ENCODE measurements at places on chromosomes 5 and 9.
A peak's percentile ranks its signal among the peaks of the same experiment; 100 is the strongest.

DNA sequence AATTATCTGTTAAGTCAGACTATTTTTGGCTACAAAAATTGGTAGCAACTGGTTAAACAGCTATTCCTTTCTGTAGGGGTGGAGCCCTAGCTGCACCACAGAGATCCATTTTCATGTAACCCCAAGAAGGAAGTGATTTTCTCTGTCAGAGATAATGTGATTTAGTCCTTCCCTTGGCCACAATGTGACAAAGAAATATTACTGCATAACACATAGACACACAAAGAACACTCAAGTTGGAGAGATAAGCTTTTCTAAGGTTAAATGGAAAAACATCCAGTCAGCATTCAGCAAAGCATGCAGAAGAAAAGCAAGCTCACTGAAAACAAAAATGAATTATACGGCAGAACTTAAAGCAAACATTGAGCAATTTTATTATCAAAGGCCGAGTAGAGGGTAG lies 227.8 kb upstream of the CDH9 start:
- no peaks in the 10 kb centered on the region for H3K4me1 ChIP-seq
- H3K4me3 ChIP-seq: no peak overlapping the region
- H3K36me3 ChIP-seq: no peaks in the 10 kb centered on the region
- no peak for DNase-seq
- H3K27ac ChIP-seq: no peak overlapping the region

- peaks cover 13% of the 10 kb centered on the region for H3K4me1 ChIP-seq
- DNase-seq: no peak
- no peak overlapping the region for H3K4me3 ChIP-seq
- peaks cover 6% of the 10 kb centered on the region for H3K27me3 ChIP-seq
Measured at GRCh38 chr9:34994260-34994899, 4.8 kb downstream of the DNAJB5 start.

GRCh38 chr5:91983869-91984268 lies 600.8 kb upstream of the ARRDC3 start:
- no peaks in the 10 kb centered on the region for H3K27me3 ChIP-seq
- no peaks in the 10 kb centered on the region for H3K36me3 ChIP-seq
- H3K4me3 ChIP-seq: no peak overlapping the region
- no peak for DNase-seq
- H3K27ac ChIP-seq: no peak overlapping the region

DNA sequence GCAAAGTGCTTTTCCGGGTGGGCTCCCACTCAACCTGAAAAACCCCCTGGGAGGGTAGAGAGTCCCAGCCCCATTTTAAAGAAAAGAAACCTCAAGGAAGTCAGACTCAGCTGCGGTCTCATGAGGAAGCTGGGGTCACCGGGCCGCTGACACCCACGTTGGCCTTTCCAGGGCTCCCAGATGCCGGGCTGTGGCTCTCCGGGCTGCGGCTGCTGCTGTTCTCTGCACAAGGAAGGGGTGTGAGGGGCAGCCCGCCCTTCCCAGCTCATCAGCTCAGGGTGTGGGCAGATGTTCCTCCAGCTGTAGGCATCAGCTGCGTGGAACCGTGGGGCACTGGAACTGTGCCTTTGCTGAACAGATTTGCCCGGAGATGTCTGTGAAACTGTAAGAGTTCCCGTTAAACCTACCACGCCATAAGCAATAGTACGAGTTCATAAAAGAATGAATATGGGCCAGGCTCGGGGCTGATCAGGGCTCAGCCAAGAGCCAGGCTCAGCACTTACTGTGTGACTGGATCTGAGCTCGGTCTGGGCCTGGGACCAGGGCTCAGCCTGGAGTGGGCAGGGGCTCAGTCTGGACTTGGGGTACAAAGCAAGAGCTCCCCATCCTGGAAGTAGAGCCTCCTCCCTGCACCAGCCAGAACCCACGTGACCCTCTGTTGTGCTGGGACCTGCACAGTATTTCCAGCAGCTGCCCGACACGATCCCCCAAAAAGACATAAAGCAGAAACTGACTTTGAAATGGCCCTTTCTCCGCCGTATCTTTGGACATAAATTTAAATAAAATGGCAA lies 130.2 kb upstream of the PPP1R26 start:
- H3K36me3 ChIP-seq: no peaks in the 10 kb centered on the region
- no peak for DNase-seq
- H3K27ac ChIP-seq: no peak overlapping the region

GRCh38 chr5:61884252-61884855 lies 421.7 kb upstream of the KIF2A start:
- no peaks in the 10 kb centered on the region for H3K27me3 ChIP-seq
- no peak overlapping the region for H3K4me3 ChIP-seq
- no peak for DNase-seq
- H3K36me3 ChIP-seq: no peaks in the 10 kb centered on the region

- H3K36me3 ChIP-seq: no peaks in the 10 kb centered on the region
- DNase-seq: no peak
- no peaks in the 10 kb centered on the region for H3K27me3 ChIP-seq
Measured at GRCh38 chr5:168347368-168348083, 56.1 kb downstream of the WWC1 start.

DNA sequence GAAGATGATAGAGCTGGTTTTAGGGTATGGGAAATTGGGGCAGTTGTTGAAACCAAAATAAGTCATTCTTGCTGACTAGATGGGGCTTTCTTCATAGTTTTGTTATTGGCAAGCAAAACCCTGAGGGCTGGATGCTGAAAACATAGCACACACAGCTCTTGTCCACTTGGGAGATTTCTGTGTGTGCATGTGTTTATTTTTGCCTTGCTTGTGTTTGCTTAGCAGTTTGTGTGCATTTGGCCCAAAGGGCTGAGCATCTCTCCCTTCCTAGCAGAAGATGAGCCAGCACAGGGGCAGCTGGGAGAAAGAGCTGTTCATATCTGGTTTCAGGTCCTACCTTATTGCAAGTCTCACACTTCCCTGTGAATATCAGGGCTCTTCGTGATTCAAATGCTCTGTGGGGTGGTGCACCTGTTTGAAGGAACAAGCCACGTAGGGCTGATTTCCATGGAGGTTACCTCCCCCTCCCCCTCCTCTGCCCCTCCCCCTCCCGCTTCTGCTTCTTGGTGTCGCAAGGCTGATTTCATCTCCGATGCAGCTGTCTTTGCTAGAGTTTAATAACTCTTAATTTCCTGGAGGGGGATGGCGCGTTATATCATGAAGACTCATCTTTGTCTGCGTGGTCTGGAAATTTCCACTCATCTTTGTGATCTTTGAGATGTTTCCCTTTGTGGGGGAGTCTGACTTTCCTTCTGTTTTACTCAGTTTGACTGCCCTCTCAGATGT lies 296.5 kb downstream of the ARHGAP26 start:
- H3K4me1 ChIP-seq: peaks cover 5% of the 10 kb centered on the region
- no peak overlapping the region for H3K27ac ChIP-seq
- no peak overlapping the region for H3K4me3 ChIP-seq
- H3K27me3 ChIP-seq: no peaks in the 10 kb centered on the region
- no peak for DNase-seq

- H3K4me1 ChIP-seq: peaks cover 16% of the 10 kb centered on the region
- DNase-seq: no peak
- H3K4me3 ChIP-seq: no peak overlapping the region
- H3K36me3 ChIP-seq: peaks cover 6% of the 10 kb centered on the region
- H3K27me3 ChIP-seq: peaks cover 4% of the 10 kb centered on the region
Measured at GRCh38 chr5:127070243-127070642, 3.1 kb downstream of the C5orf63 start.

DNA sequence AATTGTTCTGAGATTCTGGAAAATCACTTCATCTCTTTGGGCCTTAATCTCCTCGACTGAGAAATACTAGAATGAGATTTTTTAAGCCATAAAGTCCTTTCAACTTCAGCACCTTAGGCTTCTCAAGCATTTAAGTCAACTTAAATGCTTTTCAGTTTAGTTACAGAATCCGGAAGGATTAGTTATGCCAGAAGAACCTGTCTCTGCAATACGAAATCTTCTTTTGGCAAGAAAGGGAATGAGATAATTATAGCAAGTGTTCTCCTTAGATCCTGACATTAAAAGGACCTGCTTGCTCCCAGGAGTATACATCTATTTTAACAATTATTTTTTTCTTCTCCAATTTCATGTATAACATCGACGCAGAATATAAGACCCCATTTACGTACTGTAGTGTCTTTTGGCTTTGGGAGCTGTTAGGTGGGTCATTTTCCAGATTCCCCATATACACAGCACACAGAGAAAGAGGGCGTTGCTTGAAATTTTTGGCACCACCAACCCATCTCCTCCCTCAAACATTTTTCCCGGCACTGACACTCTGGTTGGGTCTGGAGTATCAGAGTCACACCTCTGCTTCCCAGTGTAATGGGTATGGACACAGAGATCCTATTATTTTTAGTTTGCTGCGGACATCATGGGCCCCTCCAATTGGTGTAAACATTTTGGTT lies 43.6 kb upstream of the CLINT1 start:
- H3K4me3 ChIP-seq: no peak overlapping the region
- no peak overlapping the region for H3K27ac ChIP-seq
- H3K27me3 ChIP-seq: peaks cover 8% of the 10 kb centered on the region
- H3K36me3 ChIP-seq: no peaks in the 10 kb centered on the region
- no peaks in the 10 kb centered on the region for H3K4me1 ChIP-seq

DNA sequence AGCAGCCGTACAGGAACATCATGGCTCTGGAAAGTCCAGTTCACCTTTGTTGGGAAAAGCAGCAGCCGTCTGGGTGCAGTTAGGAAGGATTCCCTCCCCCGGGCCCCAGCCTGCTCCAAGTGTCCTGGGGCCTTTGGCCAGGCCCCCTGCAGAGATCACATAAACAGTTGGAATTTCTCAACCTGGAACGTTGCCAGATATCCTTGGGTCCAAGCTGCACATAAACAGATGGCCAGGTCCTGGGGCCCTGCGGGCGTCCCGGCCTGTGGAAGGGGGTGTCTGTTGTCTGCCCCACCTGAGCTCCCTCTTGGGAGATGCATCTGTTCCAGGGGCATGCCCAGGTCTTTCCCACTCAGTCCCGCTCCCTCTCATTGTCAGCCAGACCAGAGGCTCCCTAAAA lies 92.7 kb downstream of the COL5A1 start:
- no peaks in the 10 kb centered on the region for H3K4me1 ChIP-seq
- DNase-seq: no peak
- no peaks in the 10 kb centered on the region for H3K27me3 ChIP-seq
- H3K27ac ChIP-seq: no peak overlapping the region

GRCh38 chr5:137075163-137075970 lies 423.8 kb downstream of the SPOCK1 start:
- no peaks in the 10 kb centered on the region for H3K27me3 ChIP-seq
- DNase-seq: peak; percentile 27
- no peaks in the 10 kb centered on the region for H3K4me1 ChIP-seq
- no peak overlapping the region for H3K27ac ChIP-seq
- no peaks in the 10 kb centered on the region for H3K36me3 ChIP-seq

GRCh38 chr5:147504011-147504410 lies 5.9 kb downstream of the DPYSL3 start:
- DNase-seq: no peak
- H3K4me3 ChIP-seq: no peak overlapping the region
- peaks cover 5% of the 10 kb centered on the region for H3K27me3 ChIP-seq
- no peak overlapping the region for H3K27ac ChIP-seq
- no peaks in the 10 kb centered on the region for H3K4me1 ChIP-seq

DNA sequence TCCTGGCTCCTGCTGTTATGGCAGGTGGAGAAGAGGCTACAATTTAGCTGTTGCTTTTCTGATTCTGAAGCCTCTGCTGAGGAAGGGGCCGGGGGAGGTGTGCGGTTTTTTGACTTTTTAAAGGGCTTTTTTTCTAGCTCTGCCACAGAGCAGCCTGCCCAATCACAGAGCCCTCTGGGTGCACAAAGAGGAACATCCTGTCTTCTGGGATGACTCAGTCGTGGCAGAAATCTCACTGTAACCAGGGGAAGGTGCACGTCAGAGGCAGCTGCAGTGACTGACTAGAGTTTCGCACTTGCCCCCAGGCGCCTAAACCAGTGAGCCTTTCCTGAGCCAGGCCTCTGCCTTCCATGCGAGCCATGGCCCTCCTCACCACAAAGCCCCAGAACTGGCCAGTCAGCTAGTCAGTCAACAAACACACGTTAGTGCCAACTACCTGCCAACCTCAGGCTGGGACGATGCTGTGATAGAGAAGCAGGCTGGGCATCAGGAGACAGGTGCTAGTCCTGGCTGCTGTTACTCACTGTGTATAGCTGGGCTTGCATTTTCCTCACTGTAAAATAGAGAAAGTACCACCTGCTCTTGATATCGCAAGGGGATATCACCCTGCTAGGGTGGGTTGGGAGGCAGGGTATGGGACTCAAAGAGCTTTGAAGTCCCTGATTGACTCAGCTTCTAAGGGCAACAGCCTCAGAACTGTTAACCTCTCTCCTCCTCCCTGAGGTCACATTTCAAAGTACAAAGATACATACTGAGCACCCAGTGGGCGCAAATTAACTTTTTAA lies 2.2 kb downstream of the AKNA start:
- H3K27ac ChIP-seq: peak overlapping the region; percentile 100
- peaks cover 64% of the 10 kb centered on the region for H3K4me1 ChIP-seq
- no peaks in the 10 kb centered on the region for H3K27me3 ChIP-seq
- H3K4me3 ChIP-seq: peak overlapping the region; percentile 100

GRCh38 chr9:32015795-32016194 lies 368.6 kb upstream of the ACO1 start:
- H3K4me3 ChIP-seq: no peak overlapping the region
- H3K4me1 ChIP-seq: no peaks in the 10 kb centered on the region
- no peaks in the 10 kb centered on the region for H3K27me3 ChIP-seq
- H3K27ac ChIP-seq: no peak overlapping the region

- H3K4me3 ChIP-seq: no peak overlapping the region
- DNase-seq: no peak
- no peaks in the 10 kb centered on the region for H3K27me3 ChIP-seq
- no peaks in the 10 kb centered on the region for H3K36me3 ChIP-seq
- no peak overlapping the region for H3K27ac ChIP-seq
Measured at GRCh38 chr9:106846857-106847256, 16.1 kb upstream of the ZNF462 start.

- H3K4me3 ChIP-seq: no peak overlapping the region
- H3K27me3 ChIP-seq: no peaks in the 10 kb centered on the region
- H3K36me3 ChIP-seq: peaks cover 78% of the 10 kb centered on the region
- no peak for DNase-seq
- no peak overlapping the region for H3K27ac ChIP-seq
Measured at GRCh38 chr5:141560151-141560550, 58.6 kb downstream of the DIAPH1 start.

DNA sequence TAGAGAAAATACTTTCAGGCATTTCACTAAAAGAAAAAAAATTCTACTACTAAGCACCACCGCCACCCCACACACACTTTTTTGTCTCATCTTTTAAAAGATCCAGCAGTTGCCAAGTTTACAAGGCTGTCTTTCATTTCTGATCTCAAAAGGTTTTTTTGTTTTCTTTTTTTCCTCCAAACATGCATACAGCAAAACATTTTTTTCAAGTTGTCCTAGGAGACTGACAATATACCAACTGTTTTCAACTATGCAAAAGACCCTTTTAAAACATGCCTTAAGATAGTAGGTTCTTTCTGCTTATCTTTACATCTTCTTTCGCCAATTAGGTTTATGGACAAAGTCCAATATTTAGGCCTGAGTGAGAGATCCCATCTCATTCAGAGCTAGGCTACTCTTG lies 65.2 kb downstream of the HMHB1 start:
- H3K27ac ChIP-seq: no peak overlapping the region
- H3K4me1 ChIP-seq: no peaks in the 10 kb centered on the region
- H3K27me3 ChIP-seq: no peaks in the 10 kb centered on the region
- H3K4me3 ChIP-seq: no peak overlapping the region
- H3K36me3 ChIP-seq: no peaks in the 10 kb centered on the region
